ENCODE measurements at places on chromosomes 7 and 10. TPM values are rescaled to one million over a fixed set of nuclear protein-coding genes. Genes with fewer than 3 reads are reported as not detected.

Gene FGL2
- 97.6 TPM for total RNA-seq

Gene TRIM74
- not detected for total RNA-seq

DNA sequence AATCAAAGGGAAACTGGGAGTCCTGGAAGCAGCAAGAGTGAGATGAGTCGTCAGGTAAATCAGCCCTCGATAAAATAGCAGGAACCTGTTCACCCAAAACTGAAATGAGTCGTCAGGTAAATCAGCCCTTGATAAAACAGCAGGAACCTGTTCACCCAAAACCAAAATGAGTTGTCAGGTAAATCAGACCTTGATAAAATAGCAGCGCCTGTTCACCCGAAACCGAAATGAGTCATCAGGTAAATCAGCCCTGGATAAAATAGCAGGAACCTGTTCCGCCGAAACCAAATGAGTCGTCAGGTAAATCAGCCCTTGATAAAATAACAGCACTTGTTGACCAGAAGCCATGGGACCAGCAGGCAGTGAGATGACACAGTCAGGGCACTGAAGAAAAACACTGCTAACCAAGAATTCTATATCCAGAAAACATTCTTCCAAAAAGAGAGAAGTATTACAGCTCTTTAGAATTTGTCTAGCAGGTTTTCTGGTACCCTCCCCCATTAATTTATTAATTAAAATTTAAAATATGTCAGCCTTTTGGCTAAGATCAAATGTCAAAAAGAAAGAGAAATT is 3.4 kb upstream of the CYP2E1 start:
- DNase-seq = no peak

DNA sequence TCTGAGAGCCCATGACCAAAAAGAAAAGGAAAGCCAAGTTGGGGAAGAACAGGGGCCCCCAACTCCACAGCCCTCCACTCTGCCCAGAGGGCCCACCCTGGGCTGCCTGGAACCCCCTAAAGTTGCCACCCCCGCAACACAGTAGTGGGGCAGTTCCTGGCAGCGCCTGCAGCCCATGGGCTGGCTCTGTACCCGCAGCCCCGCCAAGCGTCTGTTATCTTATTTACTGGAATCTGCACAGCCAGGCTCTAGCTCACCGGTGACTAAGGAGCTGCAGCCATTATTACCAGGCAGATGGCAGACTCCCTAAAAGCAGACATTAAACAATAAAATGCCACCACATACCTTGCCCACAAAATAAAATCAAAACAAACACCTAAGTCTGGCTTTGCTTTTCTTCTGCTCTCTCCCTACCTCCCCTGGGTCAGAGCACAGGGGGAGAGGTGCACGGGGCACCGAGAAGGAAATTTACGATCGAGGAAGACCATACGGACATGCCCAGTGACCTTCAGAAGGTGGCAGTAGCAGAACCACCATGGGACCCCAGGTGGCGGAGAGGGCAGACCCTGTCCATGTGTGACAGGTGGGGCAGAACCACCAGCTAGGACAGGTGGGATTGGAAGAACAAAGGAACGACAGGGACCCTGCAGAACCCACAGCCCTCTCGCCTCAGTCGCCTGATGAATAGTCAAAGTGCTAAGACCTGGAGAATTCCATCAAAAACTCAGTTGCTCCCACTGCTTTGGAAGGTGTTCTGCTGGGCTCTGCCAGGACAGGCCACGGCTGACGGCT is 66.3 kb downstream of the PRKAG2 start:
- DNase-seq = no peak

DNA sequence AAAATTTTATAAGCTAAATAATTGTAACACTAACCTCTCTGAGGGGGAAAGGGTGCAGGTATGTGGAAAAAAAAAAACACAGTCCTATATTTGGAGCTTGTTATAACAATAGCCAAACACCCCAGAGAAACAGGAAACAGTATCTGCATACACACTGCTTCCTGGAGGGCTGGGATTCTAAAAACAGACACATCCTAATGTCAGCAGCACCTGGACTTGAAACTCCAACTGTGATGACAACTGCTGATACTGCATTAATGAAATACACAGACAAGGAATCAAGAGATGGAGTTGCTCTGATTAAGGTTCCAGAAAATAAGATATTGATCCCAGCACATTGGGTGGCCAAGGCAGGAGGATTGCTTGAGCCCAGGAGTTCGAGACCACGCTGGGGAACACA is 9.3 kb downstream of the DAGLB start:
- DNase-seq = no peak

- DNase-seq = peak; percentile 71
These were observed 3.8 kb upstream of the KAT6B start for GRCh38 chr10:74822521-74823089.

Measured in fibroblast of lung (primary cell).